ENCODE measurements at places on chromosomes 5 and 9. TPM values are rescaled to one million over a fixed set of nuclear protein-coding genes. Genes with fewer than 3 reads are reported as not detected.

DNA sequence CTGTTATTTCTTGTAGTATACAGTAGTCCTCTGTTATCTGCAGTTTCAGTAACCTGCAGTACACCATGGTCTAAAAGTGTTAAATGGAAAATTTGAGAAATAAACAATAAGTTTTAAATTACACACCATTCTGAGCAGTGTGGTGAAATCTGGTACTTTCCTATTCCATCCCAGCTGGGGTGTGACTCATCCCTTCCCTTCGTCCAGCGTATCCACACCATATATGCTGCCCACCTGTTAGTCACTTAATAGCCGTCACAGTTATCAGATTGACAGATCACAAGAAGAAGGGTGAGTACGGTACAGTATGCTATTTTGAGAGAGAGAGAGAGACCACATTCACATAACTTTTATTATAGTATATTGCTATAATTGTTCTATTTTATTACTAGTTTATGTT is 28.9 kb downstream of the FAM151B start:
- DNase-seq = no peak

DNA sequence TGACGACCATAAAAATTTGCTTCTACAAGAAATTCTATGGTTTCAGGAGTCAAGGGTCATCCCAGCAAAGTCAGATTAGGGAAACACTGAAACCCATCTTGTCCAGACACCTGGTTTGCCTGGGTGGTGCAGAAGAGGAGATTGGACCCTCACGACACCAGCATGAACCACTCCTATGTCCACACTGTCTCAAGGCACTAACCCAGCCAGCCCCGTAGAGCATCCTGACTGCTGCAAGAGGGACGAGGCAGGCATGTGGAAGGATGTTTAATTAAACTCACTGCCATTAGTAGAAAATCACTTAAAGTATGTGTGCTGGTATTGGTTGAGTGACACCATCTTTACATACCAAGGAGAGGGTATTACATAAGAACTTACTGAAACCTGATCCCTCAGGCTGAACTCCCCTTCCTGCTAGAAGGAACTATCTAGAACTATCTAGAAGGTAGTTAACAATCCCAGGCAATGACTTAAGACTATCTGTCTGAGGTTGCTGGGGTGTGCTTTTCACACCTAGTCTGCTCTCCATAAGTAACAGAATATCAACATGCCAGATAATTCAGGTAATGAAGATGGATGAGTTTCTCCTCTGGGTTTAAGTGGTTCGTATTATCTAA is 93.6 kb downstream of the SEMA6A start:
- DNase-seq = no peak

GRCh38 chr9:79858508-79858907 is 286.7 kb downstream of the TLE4 start:
- DNase-seq = no peak

Gene IFNA2
- not detected for total RNA-seq

- DNase-seq = no peak
Observed at GRCh38 chr9:118883411-118883810, 485.8 kb downstream of the BRINP1 start.

Gene PAPPA
- total RNA-seq = 0.30 TPM

Gene ENHO
- 0.31 TPM for total RNA-seq

GRCh38 chr5:140364472-140364765 is 4.4 kb downstream of the SLC4A9 start:
- DNase-seq = no peak

- no peak for DNase-seq
Observed at GRCh38 chr5:65871182-65871581, 55.2 kb upstream of the ERBIN start.

DNA sequence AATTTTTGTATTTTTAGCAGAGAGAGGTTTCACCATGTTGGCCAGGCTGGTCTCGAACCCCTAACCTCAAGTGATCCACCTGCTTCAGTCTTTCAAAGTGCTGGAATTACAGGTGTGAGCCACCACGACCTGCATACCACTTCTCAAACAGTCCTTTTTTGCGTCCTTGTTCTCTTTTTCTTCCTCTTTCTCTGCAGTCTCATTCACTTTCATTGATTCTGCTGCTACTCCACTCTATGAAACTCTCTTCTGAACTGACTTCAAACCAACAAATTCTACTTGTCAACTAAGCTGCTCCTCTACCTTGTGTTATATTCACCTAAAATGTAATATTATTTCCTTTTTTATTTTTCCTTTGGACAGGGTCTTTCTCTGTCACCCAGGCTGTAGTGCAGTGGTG is 7.9 kb downstream of the NSD1 start:
- DNase-seq = no peak

Gene EDIL3
- not detected for total RNA-seq

Gene FSTL4
- total RNA-seq = not detected

Gene IFNE
- total RNA-seq = not detected

Gene CDH9
- not detected for total RNA-seq

GRCh38 chr9:38026840-38027527 is 42.0 kb downstream of the SHB start:
- DNase-seq = no peak

DNA sequence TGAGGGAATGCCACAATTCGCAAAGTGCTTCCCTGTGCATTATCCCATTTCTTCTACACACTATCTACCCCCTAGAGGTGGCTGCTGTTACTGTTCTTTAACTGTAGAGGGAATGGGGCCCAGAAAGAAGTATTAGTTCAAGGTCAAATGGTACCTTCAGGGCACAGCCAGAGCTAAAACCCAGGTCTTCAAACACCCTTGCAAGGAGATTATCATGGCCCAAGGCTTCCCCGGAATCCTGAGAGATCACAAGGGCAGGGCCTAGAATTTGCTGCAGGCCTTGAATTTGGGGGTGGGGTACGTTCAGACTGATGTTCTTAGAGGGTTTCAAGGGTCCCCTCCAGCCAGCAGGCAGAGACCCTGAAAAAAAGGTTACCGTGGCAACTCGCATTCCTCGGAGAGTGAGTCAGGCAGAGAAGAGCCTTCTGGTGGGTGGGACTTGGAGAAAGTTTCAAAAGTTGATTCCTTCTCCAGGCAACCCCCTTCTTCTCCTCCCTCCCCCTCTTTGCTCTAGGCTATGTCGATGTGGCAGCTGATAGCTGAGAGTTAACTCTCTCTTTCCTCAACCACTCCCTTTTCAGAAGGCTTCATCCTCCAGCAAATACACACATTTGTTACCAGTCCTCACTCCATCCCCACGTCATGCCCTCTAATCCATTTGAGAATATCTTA is 1.9 kb downstream of the SPARC start:
- no peak for DNase-seq

- no peak for DNase-seq
Observed at GRCh38 chr9:136191099-136191959, 13.6 kb downstream of the LHX3 start.

DNA sequence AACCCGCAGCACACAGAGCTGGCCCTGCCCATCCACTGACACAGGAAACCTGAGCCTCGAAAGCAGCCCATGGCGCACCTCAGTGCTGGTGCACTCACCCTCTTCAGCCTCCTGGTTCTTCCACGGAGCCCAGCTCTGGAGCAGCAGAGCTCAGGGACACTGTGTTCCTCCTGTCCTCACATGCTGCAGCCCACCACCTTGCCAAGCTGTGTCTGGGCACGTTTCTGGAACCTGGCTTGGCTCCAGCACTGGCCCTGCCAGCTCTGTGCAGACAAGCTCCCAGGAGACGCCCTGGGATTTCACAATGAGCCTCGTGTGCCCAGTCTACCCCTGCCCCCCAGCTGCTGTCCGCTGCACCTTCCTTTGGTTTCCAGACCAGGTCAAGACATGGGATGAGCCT is 119.5 kb downstream of the SYK start:
- DNase-seq = no peak

Gene SLC34A1
- total RNA-seq = 0.07 TPM

Gene LYSMD3
- total RNA-seq = 13.8 TPM

Gene SCGB3A2
- not detected for total RNA-seq

GRCh38 chr9:107630156-107630555 is 140.6 kb upstream of the KLF4 start:
- no peak for DNase-seq

Gene EQTN
- not detected for total RNA-seq

DNA sequence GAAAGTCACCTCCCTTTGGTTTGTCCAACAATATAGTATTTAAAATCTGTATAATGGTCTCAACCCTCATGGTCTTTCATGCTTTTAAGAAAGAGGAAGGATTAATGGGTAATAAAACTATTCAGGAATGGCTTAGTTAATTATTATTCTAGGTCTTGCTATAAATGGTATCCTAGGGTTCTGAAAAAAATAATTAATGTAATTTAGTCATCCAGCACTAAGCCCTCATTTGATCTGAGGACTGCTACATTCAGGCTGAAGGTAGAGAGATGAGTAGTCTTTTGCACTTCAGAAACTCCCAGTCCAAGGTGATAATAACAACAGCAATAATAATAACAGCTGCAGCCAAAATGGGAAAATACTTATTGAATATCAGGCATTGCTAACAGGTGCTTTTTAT is 2.6 kb downstream of the ANKRD55 start:
- no peak for DNase-seq

- DNase-seq = no peak
Observed at GRCh38 chr5:62190173-62190572, 115.8 kb upstream of the KIF2A start.

Gene PTGER4
- 56.9 TPM for total RNA-seq

GRCh38 chr5:139926797-139927503 is 116.1 kb downstream of the NRG2 start:
- DNase-seq = no peak

DNA sequence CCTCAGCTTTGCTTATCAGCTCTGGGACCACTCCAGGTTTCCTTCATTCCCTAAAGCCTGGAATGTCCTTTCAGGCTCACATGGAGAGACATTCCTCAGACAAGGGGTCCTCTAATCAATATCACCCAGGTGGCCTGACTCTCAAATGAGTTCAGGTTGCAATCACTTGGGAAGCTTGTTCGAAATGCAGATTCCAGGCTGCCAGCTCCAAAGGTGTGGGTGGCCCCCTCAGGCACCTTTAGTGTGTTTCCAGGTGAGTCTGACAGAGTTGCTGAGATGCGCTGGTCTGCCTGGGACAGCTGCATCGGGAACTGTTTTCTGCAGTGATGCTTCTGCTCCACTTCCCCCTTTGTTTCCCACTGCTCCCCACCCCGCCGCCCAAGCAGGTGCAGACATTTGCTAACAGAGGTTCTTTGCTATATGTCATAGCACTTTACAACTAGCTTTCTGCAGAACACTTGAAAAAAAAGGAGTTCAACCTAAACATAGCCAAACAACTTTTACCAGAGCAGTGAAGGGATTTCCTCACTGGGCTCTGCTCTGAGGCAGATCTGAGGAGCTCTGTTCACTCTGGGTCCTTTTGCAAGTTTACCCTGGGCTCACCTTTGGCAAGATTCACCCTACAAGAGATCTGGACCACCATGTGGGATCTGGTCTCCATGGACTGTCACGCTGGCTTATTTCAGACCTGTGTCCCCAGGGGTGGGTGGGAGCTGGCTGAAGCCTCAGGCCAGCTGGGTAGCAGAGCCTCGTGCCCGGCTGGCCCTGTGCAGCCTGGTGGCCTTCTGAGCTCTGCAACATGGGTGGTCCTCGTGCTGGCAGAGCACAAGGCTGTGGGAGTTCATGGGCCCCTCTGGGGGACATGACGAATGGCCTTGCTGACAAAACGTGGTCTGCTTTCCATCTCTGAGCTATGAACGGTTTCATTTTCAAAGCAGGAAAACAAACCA is 539.6 kb downstream of the CCDC171 start:
- DNase-seq = no peak
